Activated CD8-positive, alpha-beta memory T cell treated with anti-CD3 and anti-CD28 coated beads for 4 hours (primary cell): ENCODE measurements at places on chromosomes 12 and 14.

- DNase-seq = no peak
Observed at GRCh38 chr14:61547186-61548069, 147.9 kb upstream of the HIF1A start.

DNA sequence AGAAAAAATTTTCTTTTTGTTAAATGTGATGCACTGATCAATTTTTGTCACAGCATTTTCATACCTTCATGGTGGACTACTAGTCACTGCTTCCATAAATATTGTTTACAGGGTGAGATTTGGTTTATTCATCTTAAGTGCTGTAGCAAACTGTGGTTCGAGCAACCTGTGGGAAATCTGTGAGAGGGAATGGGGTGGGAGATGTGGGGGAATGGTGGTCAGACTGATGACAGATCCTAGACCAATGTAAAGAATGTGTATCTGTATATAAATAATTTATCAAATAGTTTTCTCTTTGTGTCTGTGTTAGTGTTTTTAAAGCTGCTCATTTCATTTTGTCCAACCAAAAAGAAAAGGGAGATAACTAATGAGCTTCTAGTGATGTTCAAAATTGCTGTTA lies 26.7 kb downstream of the CSRP2 start:
- DNase-seq = no peak

GRCh38 chr14:87122166-87122565 lies 870.8 kb downstream of the GALC start:
- DNase-seq = no peak

DNA sequence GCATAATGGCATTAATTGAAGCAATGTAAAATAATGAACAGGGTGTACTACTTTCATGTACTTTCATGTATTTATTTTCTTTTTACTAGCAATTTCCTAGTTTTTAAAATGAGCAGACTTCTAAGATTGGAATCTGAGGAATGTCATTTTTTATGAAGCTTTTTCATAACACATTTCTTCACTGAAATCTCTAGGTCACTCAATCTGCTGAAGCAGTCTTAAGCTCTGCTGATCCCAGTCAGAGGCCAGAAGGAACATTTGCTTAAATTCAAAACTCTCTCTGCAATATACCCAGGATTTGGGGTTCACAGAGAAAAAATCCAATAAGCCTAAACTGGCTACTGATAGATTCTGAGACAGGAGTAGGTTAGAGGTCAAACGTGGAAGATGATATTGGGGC lies 73.6 kb upstream of the CNTN1 start:
- DNase-seq = no peak

GRCh38 chr14:60512126-60512525 lies 3.2 kb downstream of the SIX6 start:
- DNase-seq = no peak

DNA sequence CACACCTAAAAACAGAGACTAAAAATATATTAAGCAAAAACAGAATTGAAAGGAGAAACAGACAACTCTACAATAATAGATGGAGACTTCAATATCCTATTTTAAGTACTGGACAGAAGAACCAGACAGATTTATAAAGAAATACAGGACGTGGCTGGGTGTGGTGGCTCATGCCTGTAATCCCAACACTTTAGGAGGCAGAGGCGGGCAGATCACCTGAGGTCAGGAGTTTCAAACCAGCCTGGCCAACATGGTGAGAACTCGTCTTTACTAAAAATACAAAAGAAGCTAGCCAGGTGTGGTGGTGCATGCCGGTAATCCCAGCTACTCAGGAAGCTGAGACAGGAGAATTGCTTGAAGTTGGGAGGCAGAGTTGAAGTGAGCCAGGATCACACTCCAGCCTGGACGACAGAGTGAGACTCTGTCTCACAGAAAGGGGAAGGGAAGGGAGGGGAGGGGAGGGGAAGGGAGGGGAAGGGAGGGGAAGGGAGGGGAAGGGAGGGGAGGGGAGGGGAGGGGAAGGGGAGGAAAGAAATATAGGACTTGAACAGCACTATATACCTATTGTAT lies 53.0 kb downstream of the CDK17 start:
- DNase-seq = no peak

DNA sequence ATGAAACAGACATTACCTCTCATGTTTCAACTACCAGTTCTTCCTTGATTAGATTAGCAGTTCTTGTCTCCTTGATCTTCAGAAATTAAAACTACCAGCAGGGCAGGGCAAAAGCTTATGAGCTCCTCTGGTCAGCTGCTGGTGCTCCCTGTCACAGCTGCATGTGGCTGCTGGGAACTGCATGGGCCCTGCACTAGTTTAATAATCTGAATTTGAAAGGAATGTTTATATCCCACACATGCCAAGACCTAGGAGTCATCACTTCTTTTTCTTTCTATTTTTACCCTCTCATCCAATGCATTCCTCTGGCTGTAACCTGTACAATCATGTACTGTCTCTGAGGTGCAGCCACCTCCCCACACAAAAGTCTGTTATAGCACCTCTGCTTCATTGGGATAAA lies 73.9 kb downstream of the ARMH4 start:
- no peak for DNase-seq

- DNase-seq = no peak
Observed at GRCh38 chr12:118463677-118464076, 87.3 kb downstream of the SUDS3 start.

DNA sequence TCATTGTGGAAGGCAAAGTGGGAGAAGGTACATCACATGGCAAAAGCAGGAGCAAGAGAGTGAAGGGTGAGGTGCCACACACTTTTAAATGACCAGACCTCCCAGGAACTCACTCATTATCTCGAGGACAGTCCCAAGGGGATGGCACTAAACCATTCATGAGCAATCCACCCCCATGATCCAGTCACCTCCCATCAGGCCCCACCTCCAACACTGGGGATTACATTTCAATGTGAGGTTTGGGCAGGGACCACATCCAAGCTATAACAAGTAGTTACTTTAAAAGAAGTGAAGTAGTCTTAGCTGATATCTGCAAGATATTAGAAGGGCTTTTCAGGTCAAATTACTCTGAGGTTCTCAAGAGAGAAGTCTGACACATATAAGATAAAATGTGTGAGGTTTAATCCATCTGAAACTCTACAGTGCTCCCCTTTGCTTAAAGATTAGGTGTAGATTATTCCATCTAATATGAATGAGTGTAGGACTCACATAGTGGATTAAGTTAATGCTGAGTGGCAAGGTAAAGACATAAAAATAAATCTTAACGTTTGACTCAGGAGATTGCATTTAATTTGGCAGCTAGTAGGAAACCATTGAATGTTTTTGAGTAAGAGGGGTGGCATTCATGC lies 130.8 kb downstream of the TMX1 start:
- no peak for DNase-seq

- DNase-seq = no peak
Observed at GRCh38 chr12:124379938-124380754, 85.3 kb downstream of the RFLNA start.
